AG09309 (cell line): ENCODE measurements at places on chromosomes 4 and X.

GRCh38 chr4:148442832-148443511 is 758 bp upstream of the NR3C2 start:
- DNase-seq: no peak

DNA sequence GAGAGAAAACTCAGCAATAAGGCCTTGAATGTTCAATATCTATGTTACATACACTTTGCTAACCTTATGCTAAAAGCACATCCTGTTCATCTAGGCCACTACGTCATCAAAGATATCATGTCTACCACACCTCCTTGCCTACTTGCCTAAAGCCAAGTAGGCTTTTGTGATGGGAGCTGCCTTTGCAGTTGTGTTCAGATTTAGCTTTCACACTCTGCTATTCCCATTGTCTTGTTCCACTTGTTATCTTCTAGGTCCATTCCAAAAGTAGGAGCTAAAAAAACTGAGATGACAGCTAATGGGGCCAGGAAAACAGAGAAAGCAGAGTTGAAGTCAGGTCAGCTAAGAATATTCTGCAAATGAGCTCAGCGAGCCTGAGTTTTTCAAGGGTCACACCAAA is 153.6 kb upstream of the EDNRA start:
- no peak for DNase-seq

DNA sequence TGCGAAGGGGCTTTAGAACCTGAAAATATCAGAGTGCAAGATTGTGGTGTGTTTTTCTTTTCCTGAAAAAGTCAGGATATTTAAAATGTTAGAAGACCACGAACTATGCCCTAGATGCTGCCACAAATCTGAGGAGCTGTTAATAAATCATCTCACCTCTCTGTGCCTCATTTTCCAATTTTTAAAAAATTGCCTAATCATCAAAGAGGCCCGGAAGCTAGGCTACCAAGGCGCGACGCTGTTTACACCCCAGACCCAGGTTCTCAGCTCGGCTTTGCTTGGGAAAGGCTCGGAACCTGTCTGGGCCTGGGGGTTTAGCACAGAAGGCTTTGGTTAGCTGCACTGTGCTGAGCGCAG is 409.6 kb downstream of the BCOR start:
- DNase-seq: no peak

GRCh38 chr4:11014199-11014598 is 329.6 kb upstream of the CLNK start:
- no peak for DNase-seq

- DNase-seq: no peak
These were observed 1454.8 kb downstream of the FSTL5 start for GRCh38 chr4:160709026-160709425.

DNA sequence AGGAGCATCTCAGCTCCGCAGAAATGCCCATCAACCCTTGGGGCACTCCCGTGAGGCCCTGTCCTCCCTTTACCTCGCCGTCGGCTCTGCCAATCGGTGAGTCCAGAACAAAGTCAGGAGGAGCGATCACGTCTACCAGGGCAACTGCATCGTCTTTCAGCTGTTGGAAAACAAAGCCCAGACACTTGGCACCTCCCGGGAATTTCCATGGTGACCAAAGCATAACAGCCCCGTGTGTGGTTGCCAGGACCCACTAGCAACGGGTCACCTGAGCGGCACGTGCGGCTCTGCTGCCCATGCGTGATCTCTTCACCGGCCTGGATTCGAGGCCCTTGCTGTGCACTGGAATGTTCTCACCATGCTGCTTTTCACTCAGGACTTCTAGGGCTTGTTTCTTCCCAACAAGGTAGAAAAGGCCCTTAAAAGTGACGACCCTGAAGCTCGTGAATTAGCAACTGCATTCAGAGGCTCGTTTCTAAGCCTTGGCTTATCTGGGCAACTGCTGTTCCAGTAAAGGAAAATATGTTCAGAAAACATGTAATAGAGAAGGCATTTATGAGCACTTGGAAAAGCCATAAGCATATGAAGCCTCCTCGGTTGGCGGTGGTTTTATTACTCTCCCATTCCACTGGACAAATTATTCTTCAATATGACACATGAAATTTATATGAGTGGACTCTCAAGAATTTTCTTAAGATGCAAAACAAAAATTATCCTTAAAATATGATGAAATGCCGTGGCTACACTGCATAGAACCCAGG is 69.5 kb downstream of the ACOX3 start:
- DNase-seq: peak; percentile 68

DNA sequence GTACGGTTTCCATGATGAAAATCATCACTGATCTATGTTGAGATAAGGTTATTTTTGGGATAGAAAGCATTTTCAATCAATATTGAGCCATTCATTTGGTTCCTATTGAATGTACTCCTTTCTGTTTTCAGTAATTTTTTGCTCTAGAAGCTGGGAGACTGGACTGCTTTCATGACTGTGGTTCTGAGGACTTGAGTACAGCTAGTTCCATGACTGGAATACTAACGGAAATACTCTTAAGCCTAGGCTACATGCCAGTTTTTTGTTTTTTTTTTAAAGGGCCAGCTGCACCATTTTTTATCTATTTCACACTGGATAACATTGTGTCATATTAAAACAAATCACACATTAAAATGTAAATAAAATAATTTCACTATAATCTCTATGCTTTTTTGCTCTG is 16.7 kb downstream of the PRR32 start:
- DNase-seq: no peak

- no peak for DNase-seq
These were observed 208.9 kb upstream of the SLIT2 start for GRCh38 chr4:20042769-20043168.
